A549 treated with DMSO at 1 μM for 4 hours (cell line): ENCODE measurements at places on chromosomes 5 and 9. TPM values are rescaled to one million over a fixed set of nuclear protein-coding genes. Genes with fewer than 3 reads are reported as not detected.

ENTPD8 gene
- total RNA-seq = 0.13 to 0.40 TPM (median 0.24 TPM) in 5 replicates

TTLL11 gene
- total RNA-seq = 3.1 to 4.9 TPM (median 3.9 TPM) in 5 replicates

TMC1 gene
- 0.05 to 0.19 TPM in 2 of 5 replicates, not detected in the others for total RNA-seq

ORM2 gene
- not detected in 5 replicates for total RNA-seq

SPAAR gene
- 0.08 TPM in 1 of 5 replicates, not detected in the others for total RNA-seq

PCDHB5 gene
- 1.2 to 1.9 TPM (median 1.4 TPM) in 5 replicates for total RNA-seq

CTSV gene
- total RNA-seq = 12.4 to 15.1 TPM (median 13.3 TPM) in 5 replicates

MYMK gene
- not detected in 5 replicates for total RNA-seq

CKMT2 gene
- not detected in 5 replicates for total RNA-seq

GARIN3 gene
- not detected in 5 replicates for total RNA-seq

LCN9 gene
- not detected in 5 replicates for total RNA-seq

GLIPR2 gene
- 8.5 to 12.9 TPM (median 10.6 TPM) in 5 replicates for total RNA-seq

SLC36A3 gene
- total RNA-seq = not detected in 5 replicates

NR2F1 gene
- total RNA-seq = 4.5 to 5.2 TPM (median 4.5 TPM) in 5 replicates

IFNA21 gene
- not detected in 5 replicates for total RNA-seq

PCDHGB2 gene
- 0.09 to 0.20 TPM (median 0.14 TPM) in 4 of 5 replicates, not detected in the other for total RNA-seq

KIF24 gene
- 3.5 to 4.2 TPM (median 3.6 TPM) in 5 replicates for total RNA-seq

PCDHB10 gene
- 0.04 to 0.06 TPM (median 0.05 TPM) in 3 of 5 replicates, not detected in the others for total RNA-seq

ECSCR gene
- not detected in 5 replicates for total RNA-seq

PCAT7 gene
- 0.66 to 1.2 TPM (median 0.92 TPM) in 5 replicates for total RNA-seq

IFNA6 gene
- total RNA-seq = not detected in 5 replicates

CATSPER3 gene
- total RNA-seq = 0.17 to 0.63 TPM (median 0.47 TPM) in 5 replicates

ITGA1 gene
- 0.82 to 1.8 TPM (median 1.5 TPM) in 5 replicates for total RNA-seq

F2RL2 gene
- total RNA-seq = 6.0 to 6.8 TPM (median 6.6 TPM) in 5 replicates

SLC6A3 gene
- total RNA-seq = 0.09 to 0.25 TPM (median 0.10 TPM) in 5 replicates

SLC12A7 gene
- total RNA-seq = 22.9 to 29.7 TPM (median 29.1 TPM) in 5 replicates

IGIP gene
- total RNA-seq = 0.92 to 1.2 TPM (median 1.2 TPM) in 5 replicates

RFX3 gene
- 1.6 to 2.4 TPM (median 2.1 TPM) in 5 replicates for total RNA-seq

FCN1 gene
- not detected in 5 replicates for total RNA-seq

SHOC1 gene
- total RNA-seq = 0.07 TPM in 1 of 5 replicates, not detected in the others

BTNL8 gene
- not detected in 5 replicates for total RNA-seq

TAF11L10 gene
- total RNA-seq = not detected in 5 replicates

PCDHB15 gene
- total RNA-seq = 0.05 to 0.06 TPM in 2 of 5 replicates, not detected in the others
